CD14-positive monocyte (primary cell): ENCODE measurements at places on chromosomes 7 and 10. TPM values are rescaled to one million over a fixed set of nuclear protein-coding genes. Genes with fewer than 3 reads are reported as not detected.

The TAX1BP1 gene
- 106 TPM for polyA plus RNA-seq

The ITIH5 gene
- not detected for polyA plus RNA-seq

DNA sequence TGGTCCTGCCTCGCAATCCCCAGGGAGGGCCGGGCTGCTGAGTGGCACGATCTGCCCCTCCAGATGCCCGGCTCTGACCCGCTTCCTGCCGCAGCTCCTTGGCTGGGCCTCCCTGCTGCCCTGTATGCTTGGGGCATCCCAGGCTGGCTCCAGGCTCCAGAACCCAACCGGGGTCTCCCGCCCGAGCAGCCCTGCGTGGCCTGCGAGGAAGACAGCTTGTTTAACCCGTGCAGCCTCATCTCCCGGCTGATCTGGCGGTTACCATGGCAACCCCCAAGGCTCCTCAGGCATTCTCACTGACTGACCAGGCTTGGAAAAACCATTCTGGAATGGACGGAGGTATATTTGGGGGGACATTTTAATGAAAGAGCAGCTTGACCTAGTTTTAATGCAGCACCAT is 232.4 kb upstream of the MYO3A start:
- no peak for DNase-seq

- no peak for DNase-seq
Measured at GRCh38 chr10:106577266-106577665, 587.2 kb downstream of the SORCS1 start.

DNA sequence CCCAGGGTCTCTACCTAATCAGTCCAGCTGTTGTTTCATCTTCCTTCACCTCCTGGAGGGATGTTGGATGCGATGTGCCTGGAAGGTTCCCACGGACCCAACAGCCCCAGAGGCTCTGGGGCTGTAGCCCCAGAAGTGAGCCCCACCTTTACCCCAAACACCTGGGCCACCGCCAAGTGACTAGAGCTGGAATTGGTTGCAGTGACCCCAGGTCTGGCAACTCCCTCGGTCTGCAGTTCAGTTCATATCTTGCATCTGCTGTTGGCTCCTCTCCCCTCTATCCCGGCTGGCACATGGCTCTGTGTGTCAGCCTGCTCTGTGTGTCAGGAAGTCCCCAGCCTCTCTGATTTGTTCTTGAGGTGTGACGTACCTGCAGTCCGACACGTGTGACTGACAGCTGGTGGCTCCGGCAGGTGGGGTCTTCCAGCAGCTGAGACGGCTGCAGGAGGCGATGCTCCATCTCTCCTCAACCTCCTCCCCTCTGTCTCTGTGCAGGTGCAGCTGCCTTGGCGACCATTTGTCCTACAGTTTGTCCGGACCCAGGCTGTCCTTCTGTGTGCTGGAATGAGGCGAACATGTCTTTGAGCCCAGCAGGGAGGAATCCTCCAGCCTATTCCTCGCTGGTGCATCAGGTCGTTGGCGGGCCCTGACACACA is 38.6 kb downstream of the ELFN1 start:
- no peak for DNase-seq
